ENCODE measurements at places on chromosomes 2 and 18. TPM values are rescaled to one million over a fixed set of nuclear protein-coding genes. Genes with fewer than 3 reads are reported as not detected.

TRPM8 gene
- not detected for total RNA-seq

- H3K4me1 ChIP-seq, result peaks cover 13% of the 10 kb centered on the region
- no peak overlapping the region for H3K27ac ChIP-seq
These were observed 4.4 kb upstream of the KYNU start for GRCh38 chr2:142872882-142873724.

GPBAR1 gene
- 9.7 TPM for total RNA-seq

GRCh38 chr2:499726-500125, 177.5 kb downstream of the TMEM18 start:
- no peak for DNase-seq
- H3K4me1 ChIP-seq, result no peaks in the 10 kb centered on the region
- H3K27ac ChIP-seq, result no peak overlapping the region
- peaks cover 4% of the 10 kb centered on the region for H3K27me3 ChIP-seq
- no peak overlapping the region for H3K4me3 ChIP-seq

- no peaks in the 10 kb centered on the region for H3K4me1 ChIP-seq
- H3K4me3 ChIP-seq, result no peak overlapping the region
- H3K27ac ChIP-seq, result no peak overlapping the region
- no peak for DNase-seq
These were observed 2.3 kb downstream of the TM4SF20 start for GRCh38 chr2:227376656-227377396.

KRTCAP3 gene
- 15.4 TPM for total RNA-seq

PLGLB1 gene
- 8.6 TPM for total RNA-seq

GRCh38 chr2:130854301-130854700, 17.6 kb downstream of the ARHGEF4 start:
- H3K4me1 ChIP-seq, result no peaks in the 10 kb centered on the region
- H3K4me3 ChIP-seq, result no peak overlapping the region
- peaks cover 4% of the 10 kb centered on the region for H3K27me3 ChIP-seq
- no peak overlapping the region for H3K27ac ChIP-seq

BARD1 gene
- total RNA-seq, result 29.1 TPM

MC2R gene
- total RNA-seq, result not detected

ARL6IP6 gene
- total RNA-seq, result 31.7 TPM

GRCh38 chr2:66024391-66024790, 410.5 kb upstream of the MEIS1 start:
- no peak overlapping the region for H3K27ac ChIP-seq
- DNase-seq, result no peak
- peaks cover 24% of the 10 kb centered on the region for H3K4me1 ChIP-seq
- no peak overlapping the region for H3K4me3 ChIP-seq

DNA sequence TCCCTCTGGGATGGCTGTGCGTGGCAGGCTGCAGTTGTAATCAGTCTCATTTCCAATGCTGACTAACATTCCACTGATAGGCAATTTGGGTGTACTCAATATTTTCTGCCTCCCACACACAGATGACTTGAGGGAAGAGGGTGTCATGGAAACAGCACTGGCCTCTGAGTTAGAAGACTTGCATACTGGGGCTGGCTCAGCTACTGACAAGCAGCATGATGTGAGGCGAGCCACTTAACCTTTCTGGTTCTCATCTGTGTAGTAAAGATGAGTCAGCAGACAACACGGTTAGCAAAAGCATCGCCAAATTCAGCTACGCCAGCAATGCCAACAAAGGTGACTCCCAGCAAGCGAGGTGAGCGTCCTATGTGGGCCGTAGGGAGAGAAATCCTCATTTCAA, 73.5 kb downstream of the COLEC12 start:
- no peak for DNase-seq
- no peaks in the 10 kb centered on the region for H3K36me3 ChIP-seq
- no peak overlapping the region for H3K4me3 ChIP-seq
- H3K27me3 ChIP-seq, result no peaks in the 10 kb centered on the region
- H3K4me1 ChIP-seq, result no peaks in the 10 kb centered on the region
